ENCODE measurements at places on chromosomes 16 and 17. TPM values are rescaled to one million over a fixed set of nuclear protein-coding genes. Genes with fewer than 3 reads are reported as not detected.

DNA sequence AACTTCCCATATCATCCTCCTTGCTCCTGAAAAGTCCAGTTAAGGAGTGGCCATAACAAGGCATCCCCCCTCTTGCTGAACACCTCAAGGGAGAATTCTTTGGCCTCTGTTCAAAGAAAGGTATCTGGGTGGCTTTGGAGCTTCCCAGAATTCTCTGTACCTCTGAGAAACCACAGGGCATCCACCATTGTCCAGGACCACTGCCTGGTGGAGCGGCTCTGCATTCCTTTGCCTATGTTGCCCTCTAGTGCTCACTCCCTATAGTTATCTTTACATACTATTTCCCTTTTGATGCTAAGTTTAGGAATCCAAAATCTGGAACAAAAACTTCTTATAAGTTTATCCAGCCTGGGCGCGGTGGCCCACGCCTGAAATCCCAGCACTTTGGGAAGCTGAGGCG is 30.3 kb downstream of the CHD9NB start:
- no peak for DNase-seq
- no peaks in the 10 kb centered on the region for H3K4me1 ChIP-seq
- H3K27me3 ChIP-seq: no peaks in the 10 kb centered on the region
- no peaks in the 10 kb centered on the region for H3K36me3 ChIP-seq
- H3K27ac ChIP-seq: no peak overlapping the region

DNA sequence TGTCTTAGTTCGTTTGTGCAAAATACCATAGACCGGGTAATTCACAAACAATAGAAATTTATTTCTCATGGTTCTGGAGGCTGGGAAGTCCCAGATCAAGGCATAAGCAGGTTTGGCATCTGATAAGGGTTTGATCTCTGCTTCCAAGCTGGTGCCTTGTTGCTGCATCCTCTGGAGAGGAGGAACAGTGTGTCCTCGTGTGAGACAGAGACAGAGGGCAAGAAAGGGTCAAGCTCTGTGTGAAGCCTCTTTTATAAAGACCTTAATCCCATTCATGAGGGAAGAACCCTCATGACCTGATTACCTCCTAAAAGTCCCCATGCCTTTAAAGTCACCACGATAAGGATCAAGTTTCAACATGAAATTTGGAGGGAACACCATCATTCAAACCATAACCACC is 55.8 kb upstream of the TANC2 start:
- H3K4me3 ChIP-seq: no peak overlapping the region
- H3K36me3 ChIP-seq: no peaks in the 10 kb centered on the region
- H3K27me3 ChIP-seq: no peaks in the 10 kb centered on the region
- no peak for DNase-seq
- no peaks in the 10 kb centered on the region for H3K4me1 ChIP-seq
- no peak overlapping the region for H3K27ac ChIP-seq

DNA sequence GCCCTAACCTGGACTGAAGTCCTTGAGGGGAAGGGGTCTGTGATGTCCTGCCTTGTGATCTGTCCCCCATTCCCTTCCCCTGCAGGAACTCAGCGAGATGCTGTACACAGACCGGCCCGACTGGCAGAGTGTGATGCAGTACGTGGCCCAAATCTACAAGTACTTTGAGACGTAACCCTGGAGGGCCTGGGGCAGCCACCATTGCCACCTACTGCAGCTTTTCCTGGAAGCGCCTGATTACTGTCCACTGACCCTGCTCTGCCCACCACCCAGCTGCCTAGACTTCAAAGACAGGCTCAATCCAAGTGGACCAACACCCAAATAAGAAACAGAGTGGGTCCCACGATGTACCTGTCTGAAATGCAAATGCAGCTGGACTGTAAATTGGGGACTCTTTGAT is 153.4 kb downstream of the LGALS9B start:
- no peaks in the 10 kb centered on the region for H3K27me3 ChIP-seq
- no peak overlapping the region for H3K4me3 ChIP-seq
- H3K36me3 ChIP-seq: no peaks in the 10 kb centered on the region

DNA sequence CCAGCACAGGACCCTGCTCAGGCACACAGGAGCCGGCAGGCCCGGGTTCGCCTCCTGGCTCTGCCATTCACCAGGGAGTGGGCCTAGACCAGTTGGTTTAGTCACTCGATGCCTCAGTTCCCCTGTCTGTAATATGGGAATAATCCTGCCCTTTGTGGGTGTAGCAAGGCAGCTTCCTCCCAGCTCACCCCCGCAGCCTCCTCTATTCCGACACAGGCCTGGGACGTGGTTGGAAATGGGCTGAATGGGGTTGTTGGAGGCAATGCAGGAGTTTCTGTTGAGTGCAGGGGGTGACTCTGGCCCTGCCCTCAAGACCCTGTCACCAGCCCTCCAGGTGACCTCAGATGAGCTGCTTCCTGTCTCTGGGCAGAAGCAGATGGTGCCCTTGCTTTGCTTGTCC is 19.8 kb downstream of the SLC5A10 start:
- H3K4me3 ChIP-seq: no peak overlapping the region
- H3K36me3 ChIP-seq: no peaks in the 10 kb centered on the region
- H3K27me3 ChIP-seq: no peaks in the 10 kb centered on the region

DNA sequence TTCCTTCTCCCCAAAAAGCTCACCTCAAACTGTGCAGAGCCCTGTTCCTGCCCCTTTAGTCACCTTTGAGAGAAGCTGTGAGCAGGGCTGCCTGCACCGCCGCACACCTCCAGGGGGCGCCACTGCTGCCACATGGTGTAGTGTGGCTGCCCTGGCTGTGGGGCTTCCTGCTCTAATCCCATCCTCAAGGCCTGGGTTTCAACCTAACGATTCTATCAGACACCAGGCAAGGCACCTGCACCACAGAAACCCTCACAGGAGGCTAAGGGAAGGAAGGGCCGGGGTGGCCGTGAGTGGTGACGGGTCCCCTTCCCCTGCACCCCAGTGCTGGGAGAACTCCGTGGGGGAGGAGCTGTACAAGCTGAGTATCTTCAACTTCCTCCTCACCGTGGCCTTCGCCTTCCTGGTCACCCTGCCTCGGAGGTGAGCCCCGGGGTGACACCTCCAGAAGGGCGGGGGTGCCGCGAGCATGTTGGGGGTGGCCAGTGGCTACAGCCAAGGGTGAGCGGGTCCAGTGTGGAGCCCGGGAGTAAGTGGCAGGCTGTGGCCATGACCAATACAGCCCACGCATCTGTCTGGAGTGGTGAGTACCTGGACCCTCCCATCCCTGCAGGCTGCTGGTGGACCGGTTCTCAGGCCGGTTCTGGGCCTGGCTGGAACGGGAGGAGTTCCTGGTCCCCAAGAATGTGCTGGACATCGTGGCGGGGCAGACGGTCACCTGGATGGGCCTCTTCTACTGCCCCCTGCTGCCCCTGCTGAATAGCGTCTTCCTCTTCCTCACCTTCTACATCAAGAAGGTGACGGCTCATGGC is 7.0 kb downstream of the TMC8 start:
- peaks cover 13% of the 10 kb centered on the region for H3K4me1 ChIP-seq
- no peaks in the 10 kb centered on the region for H3K36me3 ChIP-seq
- H3K4me3 ChIP-seq: no peak overlapping the region

- no peak overlapping the region for H3K4me3 ChIP-seq
- H3K27me3 ChIP-seq: no peaks in the 10 kb centered on the region
These were observed 226.7 kb upstream of the ELAC2 start for GRCh38 chr17:13244513-13244912.

DNA sequence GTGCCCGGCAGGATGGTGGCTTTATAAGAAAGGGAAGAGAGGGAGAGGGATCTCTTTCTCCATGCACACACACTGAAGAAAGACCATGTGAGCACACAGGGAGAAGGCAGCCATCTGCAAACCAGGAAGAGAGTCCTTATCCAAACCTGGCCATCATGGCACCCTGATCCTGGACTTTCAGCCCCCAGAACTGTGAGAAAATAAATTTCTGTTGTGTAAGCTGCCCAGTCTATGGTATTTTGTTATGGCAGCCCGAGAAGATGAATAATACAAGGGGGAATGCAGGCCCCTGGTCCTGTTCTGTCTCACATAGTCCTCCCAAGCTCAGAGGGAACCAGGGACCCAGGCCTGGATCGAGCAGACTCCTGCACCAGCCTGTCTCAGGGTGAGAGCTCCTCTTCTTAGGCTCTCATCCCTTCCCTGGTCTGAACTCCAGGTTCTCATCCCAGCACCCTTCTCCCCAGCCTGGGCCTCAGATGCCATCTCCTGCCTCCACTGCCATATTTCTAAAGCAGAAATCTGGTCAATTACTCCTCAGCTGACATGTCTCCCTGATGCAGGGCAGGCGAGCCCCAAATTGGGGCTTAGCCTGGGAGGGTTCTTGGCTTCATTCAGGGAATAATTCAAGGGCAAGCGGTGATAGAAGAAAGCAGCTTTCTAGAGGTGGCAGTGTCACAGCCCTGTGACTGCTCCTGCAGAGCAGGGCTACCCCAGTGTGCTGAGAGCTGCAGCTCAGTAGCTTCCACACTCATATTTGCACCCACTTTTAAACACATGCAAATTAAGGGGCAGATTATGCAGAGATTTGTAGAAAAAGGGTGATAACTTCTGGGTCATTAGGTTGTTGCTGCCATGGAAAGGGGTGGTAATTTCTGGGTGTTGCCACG is 28.8 kb downstream of the IGFBP4 start:
- no peaks in the 10 kb centered on the region for H3K27me3 ChIP-seq
- no peak for DNase-seq
- H3K4me1 ChIP-seq: peaks cover 62% of the 10 kb centered on the region
- no peak overlapping the region for H3K4me3 ChIP-seq

- H3K4me1 ChIP-seq: no peaks in the 10 kb centered on the region
- no peak overlapping the region for H3K27ac ChIP-seq
- DNase-seq: no peak
- no peak overlapping the region for H3K4me3 ChIP-seq
These were observed 21.5 kb upstream of the RABEP1 start for GRCh38 chr17:5260542-5260941.

DNA sequence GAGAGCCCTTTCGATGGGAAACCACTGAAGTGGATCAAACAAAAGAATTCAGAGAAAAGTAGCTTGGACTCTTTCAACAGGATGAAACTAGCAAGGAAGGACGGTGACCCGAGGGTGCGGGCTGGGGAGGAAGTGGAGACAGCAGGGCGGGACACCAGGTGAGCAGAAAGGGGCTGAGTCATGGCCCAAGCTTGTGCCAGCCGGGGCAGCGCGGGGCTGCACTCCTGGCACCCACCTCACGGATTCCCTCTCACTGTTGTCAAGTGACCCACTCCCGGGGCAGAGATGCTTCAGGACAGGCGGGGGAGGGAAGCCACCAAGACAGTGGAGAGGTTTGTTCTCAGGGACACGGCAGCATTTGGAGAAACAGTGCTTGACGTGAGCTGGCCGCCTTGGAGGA is 10.7 kb upstream of the RNF222 start:
- H3K27me3 ChIP-seq: no peaks in the 10 kb centered on the region
- H3K4me3 ChIP-seq: no peak overlapping the region
- no peaks in the 10 kb centered on the region for H3K4me1 ChIP-seq
- DNase-seq: no peak

DNA sequence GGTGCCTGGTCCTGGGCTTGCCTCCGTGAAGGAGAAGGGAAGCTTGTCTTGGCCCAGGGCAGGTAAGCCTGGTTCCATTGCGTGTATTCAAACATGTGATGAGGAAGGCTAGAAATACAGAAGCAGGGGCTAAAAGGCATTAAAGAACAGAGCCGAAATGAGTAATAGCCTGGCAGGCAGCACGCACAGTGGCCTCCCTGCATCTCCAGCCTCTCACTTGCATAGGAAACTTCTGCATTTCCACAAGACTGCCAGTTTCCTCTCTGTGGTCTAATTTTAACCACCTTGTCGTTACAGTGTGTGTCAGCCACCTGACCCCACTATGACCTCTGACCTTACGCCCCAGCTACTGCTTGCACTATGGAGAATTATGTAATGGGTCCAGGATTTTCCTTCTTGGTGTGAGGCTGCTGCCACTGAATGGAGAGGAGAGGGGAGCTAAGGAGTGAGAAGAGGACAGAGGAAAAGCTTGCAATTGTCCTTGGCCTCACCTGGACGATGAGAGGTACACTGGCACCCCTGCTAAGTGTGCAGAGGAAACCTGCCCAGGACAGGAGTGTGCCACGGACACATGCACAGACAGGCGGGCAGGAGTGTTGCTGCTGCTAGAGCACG is 32.8 kb downstream of the HIC1 start:
- peak; percentile 68 for DNase-seq
- no peaks in the 10 kb centered on the region for H3K36me3 ChIP-seq
- peak overlapping the region; percentile 83 for H3K27ac ChIP-seq
- H3K4me3 ChIP-seq: no peak overlapping the region
- no peaks in the 10 kb centered on the region for H3K27me3 ChIP-seq

DNA sequence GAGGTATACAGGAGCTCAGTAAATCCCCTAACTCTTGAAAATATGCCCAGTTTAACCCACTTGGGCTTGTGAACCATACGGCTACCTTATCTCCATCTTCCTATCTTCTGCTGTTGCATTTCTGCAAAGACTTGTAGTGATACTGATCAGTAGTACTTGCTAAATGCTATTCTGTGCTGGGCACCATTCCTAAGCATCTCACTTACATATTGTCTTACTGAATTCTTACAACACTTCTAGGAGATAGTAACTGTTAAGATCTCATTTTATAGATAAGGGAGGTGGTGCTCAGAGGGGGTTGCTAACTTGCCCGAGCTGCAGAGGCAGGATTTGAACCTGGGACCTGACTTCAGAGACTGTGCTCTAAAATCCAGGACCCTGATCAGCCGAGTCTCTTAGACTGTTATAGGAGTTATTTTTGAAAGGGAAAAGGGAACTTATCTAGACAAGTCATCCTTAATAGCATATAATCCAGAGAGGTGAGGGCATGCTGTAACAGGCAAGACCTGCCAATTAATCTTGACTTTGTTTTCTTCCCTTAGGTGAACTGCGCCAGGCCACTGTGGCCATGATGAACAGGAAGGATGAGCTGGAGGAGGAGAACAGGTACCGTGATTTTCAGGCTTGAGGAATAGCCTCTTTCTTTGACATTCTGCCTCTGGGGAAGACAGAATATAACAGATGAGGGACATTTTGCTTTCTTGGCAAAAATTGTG is 149.7 kb downstream of the SNX29 start:
- H3K4me1 ChIP-seq: peaks cover 5% of the 10 kb centered on the region
- no peak for DNase-seq
- H3K27ac ChIP-seq: no peak overlapping the region
- H3K36me3 ChIP-seq: peaks cover 3% of the 10 kb centered on the region
- H3K4me3 ChIP-seq: no peak overlapping the region

DNA sequence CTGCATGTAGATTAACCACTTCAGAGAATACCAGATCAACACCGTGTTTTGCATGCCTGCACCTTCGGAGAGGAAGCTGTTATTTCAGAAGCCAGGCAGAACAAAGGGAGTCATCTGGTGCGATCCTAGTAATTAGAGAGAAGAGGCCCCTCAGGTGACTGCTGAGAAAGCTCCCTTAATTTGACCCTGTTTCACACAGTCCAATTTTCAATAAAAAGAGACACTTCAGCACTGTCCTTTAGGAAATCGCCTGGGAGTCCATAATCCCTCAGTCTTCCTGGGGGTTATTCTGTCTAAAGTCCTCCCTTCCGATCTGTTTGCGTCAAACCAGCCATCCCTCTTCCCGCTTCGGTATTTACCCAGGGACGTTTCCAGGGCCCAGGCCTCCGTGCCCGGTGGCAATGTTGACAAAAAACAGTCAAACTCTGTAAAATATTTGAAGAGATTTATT is 23.4 kb upstream of the TNRC6C start:
- no peak overlapping the region for H3K4me3 ChIP-seq
- H3K27ac ChIP-seq: no peak overlapping the region
- peaks cover 3% of the 10 kb centered on the region for H3K27me3 ChIP-seq
- no peaks in the 10 kb centered on the region for H3K4me1 ChIP-seq
- H3K36me3 ChIP-seq: no peaks in the 10 kb centered on the region

FBXO39 gene
- polyA plus RNA-seq: not detected

UBE2G1 gene
- polyA plus RNA-seq: 26.4 TPM

TSNAXIP1 gene
- polyA plus RNA-seq: 0.60 TPM

ITGA2B gene
- not detected for polyA plus RNA-seq

FOXO3B gene
- not detected for polyA plus RNA-seq

MMP2 gene
- 38.4 TPM for polyA plus RNA-seq

Measured in sigmoid colon (tissue), 7 donors.